Natural killer cell (primary cell): ENCODE measurements at places on chromosomes 12 and 14.
A peak's percentile ranks its signal among the peaks of the same experiment; 100 is the strongest.

- DNase-seq: no peak
Measured at GRCh38 chr12:47964106-47964728, 821 bp downstream of the TMEM106C start.

DNA sequence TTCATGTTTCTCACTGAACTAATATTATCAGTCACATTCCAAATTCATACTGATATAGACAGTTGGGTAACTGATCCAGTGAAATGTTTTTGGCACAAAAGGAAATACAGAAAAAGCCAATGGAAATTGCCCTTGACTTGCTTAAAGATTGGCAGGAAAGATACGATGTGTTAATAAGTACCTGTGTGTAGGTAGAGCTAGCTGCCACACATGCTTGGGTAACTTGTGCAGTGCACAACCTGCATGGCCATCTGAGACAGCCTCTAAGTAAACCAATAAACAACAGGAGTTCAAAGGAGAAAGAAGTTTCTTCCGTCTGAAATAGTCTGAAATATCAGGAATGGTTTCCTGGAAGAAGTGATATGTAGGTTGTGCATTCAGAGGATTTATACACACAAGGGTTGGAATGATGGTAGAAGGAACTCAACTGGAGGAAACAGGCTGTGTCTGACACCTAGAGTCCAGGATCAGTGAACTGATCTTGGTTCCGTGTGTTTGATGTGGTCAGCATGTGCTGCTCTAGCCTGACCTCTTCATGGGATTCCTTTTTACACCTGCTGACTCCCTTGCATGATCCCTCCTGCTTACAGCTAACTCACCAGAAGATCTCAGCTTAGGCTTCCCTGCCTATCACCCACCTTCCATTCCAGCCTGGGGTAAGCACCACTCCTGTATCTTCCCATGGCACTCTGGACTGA, 81.4 kb upstream of the KRR1 start:
- no peak for DNase-seq

- no peak for DNase-seq
Measured at GRCh38 chr12:66692986-66693385, 14.1 kb upstream of the GRIP1 start.

DNA sequence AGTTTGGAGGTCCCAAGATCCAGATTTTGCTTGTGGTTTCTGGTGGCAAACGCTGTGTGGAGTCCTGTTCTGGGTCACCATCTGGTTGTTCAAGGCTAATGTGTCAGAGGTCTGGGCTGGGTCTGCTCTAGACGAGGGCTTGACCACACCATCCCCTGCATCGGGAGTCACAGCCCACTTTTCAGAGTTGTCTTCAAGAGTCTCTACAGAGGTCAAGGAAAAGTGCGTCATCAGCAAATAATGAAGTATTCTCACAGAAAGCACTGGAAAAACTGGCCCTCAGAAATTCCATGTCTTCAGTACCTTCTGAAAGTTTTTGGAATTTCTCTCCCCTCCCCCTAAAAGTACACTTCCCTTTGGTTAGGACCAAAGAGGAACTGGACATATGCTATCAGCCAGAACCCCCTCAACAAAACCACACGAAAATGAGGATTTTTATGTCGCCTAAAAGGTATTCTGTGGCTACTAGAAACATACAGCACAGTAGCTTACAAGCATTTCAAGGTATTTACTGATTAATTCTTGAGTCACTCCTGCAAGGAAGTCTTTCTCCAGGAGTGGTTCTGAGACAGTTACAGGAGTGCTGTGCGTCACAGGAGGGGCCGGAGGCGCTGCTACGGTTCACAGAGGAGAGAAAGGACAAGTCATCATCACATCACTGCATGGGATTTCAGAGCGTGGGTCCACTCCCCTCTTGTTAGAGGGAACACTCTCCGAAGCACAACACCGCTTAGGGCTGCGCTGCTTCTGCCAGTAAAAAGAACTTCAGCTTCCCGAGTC, 35.4 kb downstream of the RAD52 start:
- no peak for DNase-seq

DNA sequence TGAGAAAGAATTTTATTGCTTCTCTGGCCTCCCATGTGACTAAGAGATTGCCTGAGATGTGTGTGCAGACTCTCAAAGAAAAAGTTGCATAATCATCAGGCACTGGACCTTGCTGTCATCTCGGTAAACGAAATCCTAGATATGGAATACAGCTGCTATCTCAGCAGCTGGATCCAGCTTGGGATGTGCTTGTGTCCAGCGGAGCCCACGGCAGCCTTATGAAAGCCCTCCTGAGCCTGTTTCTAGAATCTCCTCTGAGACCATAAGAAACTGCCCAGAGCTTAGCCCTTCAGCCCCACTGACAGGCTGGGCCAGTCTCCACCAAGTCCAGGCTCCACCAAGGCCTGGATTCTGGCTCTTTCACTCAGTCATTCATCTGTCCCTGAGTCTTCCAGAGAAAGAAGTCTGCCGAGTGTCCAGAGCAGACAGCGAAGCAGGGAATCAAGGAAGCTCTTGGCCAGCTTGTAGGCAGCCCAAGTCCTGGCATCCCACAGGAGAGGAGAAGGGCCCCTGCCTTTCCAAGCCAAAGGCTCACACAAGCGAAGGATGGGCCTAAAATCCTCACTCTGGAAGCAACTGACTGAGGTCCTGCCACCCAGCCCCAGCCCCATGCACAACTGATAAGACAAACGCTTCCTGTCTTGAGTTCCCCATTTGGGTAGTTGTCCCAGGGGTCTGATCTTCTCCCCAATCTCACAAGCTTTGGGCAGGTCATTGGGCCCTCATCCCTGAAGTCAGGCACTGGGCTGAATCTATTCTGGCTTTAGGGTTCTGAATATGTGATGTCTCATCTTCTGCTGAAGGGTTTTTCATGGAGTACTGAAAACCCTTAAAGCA, 97.8 kb downstream of the SEC23A start:
- no peak for DNase-seq

- DNase-seq: peak; percentile 59
Measured at GRCh38 chr12:127165567-127166392, 1101.2 kb upstream of the TMEM132C start.

DNA sequence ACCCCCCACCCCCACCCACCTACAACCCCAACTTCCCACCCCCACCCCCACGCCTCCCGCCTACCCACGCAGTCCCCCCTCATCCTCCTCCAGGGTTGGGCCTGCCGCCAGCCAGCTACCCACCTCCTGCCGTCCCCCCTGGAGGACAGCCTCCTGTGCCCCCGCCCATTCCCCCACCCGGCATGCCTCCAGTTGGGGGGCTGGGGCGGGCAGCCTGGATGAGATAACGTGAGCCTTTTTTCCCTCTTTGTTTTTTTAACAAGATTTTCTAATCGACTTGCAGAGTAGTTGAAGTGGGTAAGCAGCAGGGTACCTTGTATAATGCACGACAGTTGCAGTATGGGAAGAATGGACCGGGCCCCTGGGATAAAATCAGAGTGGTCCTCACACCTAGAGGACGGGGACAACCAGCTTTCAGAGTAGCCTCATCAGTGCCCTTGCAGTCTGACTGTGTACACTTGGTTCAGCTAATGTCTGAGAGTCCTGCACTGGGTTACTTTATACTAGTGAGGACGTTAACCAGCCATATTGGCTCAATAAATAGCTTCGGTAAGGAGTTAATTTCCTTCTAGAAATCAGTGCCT, 29.4 kb downstream of the CCNK start:
- DNase-seq: no peak

GRCh38 chr14:51307551-51307950, 67.5 kb downstream of the TMX1 start:
- no peak for DNase-seq
